Stimulated activated CD4-positive, alpha-beta T cell treated with anti-CD3 and anti-CD28 coated beads, TNF-alpha, amount 100 ng/mL, for 24 hours (primary cell): ENCODE measurements at places on chromosomes 2 and 18.

DNA sequence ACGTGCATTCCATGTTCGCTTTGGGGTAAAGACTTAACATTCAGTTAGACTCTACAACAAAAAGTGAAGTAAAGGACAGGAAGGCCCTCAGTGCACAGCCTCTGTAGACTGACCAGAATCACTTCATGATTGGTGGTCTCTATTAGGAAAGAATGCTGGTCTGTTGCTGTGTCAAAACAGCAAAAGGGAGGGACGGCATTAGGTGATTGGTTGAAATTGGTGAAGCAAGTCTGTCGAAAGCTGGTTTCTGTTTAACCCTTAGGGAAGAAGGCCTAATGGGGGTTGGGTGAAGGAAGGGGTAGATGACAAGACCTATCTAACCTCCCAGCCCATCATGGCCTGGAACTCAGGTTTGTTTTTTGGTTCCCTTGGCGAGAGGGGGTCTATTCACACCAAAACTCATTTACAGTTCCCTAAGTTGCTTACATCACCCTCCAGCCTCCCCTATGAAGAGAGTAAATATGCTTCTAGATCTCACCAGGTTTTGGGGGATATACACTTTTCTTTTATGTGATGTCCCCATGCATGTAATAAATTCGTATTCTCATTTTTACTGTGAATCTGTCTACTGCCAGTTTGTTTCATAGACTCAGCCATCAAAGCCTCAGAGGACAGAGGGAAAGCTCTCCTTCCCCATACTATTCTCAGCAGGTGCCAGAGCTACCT lies 65.6 kb downstream of the TMEM17 start:
- no peak for DNase-seq

DNA sequence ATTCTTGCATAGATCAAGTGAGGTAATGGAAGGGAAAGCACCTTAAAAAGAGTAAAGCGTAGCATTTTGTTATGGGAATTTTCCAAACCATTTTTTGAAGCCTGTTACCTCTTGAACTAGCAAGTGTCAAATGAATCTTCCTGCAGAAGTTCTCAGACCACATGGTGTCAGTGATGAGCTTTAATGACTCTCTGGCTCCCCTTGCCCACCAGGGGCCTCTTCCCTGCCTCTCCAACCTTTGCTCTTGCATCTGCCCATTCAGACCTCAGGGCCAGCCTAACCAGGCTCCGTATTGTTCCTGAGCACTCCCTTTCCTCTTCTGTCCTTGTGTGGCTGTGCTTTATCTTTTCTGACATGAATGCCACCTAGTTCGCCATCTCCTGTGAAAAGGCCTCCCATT lies 155.9 kb downstream of the DIS3L2 start:
- DNase-seq, result no peak

- no peak for DNase-seq
Observed at GRCh38 chr18:38006541-38006940, 440.9 kb upstream of the CELF4 start.

DNA sequence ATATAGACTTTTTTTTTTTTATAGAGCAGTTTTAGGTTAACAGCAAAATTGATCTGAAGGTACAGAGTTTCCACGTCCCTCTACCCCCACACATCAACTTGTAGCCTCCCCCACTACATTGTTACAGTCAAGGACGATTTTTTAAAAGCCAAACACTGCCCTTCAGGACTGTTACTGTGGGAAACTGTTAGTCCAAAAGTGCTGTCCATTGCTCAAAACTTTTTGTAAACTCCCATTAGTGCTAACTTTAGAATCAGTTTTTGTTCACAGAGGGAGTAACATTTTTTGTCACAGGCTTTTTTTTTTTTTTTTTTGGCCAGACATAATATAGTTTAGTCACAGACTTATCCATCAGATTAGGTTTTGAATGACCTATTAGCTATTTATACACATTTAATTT lies 24.1 kb downstream of the ELP2 start:
- no peak for DNase-seq

DNA sequence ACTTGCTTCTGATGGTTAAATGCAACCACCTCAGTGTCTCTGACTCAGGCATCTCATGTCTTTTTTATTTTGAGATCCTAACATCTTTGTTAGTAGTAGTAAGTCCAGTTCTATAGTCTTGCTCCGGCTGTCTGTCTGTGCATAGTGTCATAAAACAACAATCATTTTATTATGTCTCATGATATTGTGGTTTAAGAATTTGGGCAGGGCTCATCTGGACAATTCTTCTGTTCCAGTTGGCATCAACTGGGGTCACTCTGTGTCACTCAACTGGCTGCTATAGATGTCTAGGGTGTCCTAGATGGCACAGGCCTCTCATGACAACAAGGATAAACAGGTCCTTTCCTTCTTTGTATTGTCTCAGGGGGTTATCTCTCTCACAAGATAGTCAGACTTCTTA lies 299.6 kb upstream of the ZNF521 start:
- no peak for DNase-seq

DNA sequence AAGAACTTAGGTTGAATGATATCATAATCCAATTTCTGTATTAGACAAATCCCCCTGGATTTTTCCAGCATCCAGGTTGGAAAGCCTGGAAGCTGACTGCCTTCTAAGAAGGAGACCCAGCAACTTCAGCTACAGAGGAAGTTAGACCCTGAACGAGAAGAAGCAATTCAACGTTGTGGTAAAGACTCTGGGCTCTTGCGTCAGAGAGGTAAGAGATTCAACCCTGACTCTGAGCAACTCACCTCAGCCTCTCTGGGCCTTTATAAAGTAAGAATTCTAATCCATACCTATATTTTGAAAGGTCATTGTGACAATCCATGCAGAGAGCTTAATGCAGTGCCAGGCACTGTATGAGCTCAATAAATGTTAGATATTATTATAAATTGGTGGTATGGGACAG lies 9.7 kb downstream of the E2F6 start:
- DNase-seq, result no peak

- no peak for DNase-seq
Observed at GRCh38 chr2:12168791-12169388, 422.5 kb downstream of the LPIN1 start.

- no peak for DNase-seq
Observed at GRCh38 chr2:238427435-238428162, 872 bp downstream of the ASB1 start.

DNA sequence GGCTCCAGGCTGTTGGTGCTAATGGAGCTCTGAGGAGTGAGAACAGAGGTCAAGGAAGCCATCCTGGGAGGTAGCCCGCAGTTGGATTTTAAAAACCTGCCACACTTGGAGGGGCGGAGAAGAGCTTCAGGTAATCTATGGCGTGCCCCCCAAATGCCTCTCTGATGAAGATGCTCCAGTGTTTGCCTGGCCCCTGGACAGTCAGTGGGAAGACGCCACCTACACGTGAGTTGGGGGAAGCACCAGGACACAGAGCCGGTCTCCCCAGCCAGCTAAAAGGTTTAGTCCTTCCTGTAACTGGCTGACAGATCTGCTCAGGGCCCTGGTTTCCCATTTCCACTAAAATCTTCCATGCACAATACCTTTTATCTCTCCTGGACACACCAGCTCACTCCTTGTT lies 225.0 kb downstream of the TTC32 start:
- DNase-seq, result no peak

- DNase-seq, result no peak
Observed at GRCh38 chr2:27264253-27264752, 1.5 kb upstream of the SLC30A3 start.

DNA sequence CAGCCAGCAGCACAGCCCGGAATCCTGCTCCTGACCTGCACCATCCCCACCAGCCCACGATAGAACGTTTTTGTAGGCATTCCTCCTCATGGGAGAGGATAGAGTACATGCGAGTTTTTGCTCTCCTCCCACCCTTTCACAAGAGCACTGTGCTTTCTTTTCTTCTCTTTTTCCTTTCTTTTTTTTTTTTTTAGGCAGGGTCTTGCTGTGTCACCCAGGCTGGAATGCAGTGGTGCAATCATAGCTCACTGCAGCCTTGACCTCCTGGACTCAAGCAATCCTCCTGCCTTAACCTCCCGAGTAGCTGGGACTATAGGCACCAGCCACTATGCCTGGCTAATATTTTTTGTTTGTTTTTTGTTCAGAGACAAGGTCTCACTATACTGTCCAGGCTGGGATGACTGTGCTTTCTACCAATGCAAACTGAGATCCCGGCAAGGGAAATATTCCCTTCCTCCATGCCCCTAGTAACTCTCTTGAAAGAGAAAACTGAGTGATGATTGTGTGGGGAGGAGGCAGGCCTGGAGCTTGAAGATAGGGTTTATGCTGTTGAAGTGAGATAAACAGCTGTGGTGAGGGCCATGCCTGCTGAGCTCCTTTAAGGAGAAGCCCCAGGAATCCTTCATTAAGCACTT lies 82.6 kb upstream of the TXNDC2 start:
- DNase-seq, result no peak

DNA sequence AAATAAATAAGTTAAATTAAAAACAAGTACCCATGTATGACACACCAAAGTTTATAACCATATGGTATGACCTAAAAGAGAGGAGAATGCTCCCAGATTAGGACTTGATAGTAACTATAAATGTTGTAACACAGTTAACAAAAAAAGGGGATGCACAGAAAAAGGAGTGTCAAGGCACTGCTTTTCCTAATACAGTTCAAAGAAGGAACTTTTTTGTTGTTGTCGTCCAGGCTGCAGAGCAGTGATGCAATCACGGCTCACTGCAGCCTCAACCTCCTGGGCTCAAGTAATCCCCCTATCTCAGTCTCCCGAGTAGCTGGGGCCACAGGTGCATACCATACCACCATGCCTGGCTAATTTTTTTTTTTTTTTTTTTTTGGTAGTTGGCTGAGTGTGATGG lies 2.7 kb downstream of the NARS1 start:
- no peak for DNase-seq

DNA sequence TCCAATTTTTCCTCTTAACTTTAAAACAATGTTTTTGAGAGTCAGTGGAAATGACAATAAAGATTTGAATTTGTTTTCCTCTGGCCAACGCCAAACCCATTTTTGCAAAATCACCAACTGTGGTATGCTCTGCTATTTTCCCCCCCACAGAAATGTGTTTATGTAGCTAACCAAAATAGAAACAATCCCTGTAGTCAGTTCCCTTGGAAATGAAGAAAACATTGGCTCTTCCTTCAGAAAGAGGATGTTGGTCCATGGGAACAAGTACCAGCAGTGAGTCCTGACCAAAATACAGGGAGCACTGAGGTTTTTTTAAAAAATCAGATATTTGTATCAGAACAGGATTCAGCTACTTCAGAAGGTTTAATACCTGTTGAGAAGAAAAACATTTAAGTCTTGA lies 65.3 kb downstream of the SLC40A1 start:
- DNase-seq, result no peak

- DNase-seq, result no peak
Observed at GRCh38 chr2:144948205-144948855, 428.4 kb upstream of the ZEB2 start.

DNA sequence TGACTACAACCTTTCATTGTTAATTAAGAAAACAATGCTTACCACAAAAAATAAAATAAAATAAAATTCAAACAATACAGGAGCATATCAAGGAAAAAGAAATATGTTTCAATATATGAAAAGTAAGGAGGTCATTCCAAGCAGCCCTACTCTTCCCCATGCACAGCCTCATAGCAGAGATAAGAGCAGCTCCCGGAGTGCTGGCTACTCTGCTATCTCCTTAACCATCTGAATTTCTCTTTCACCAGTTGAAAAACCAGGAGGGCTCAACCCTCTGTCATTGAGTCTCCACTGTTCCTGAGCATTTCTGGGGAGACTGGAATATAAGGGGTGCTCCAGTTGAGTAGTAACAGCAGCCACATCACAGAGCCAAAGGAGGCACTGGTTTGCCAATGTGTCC lies 201.4 kb downstream of the TCF4 start:
- DNase-seq, result no peak

- DNase-seq, result no peak
Observed at GRCh38 chr2:130728007-130728454, 839 bp upstream of the GPR148 start.

DNA sequence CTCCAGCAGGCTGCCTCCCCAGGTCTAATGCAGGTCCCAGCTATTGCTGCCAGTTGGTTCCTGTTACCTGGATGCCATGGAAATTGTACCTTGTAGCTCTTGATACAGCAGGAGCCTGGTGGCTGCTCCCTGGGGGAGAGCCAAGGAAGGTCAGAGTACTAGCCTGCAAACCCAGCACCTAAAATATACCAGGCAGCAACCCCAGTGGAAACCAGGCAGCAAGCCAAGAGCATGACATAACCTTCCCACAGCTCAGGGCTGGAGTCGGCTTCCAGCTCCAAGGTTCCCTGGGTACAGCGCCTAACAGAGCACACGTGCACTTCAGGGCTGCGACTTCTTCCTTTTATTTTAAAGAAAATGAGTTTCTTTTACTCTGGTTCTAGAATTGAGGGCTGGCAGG lies 30.3 kb downstream of the TNP1 start:
- DNase-seq, result no peak
